ENCODE measurements at places on chromosomes 6 and 20.

DNA sequence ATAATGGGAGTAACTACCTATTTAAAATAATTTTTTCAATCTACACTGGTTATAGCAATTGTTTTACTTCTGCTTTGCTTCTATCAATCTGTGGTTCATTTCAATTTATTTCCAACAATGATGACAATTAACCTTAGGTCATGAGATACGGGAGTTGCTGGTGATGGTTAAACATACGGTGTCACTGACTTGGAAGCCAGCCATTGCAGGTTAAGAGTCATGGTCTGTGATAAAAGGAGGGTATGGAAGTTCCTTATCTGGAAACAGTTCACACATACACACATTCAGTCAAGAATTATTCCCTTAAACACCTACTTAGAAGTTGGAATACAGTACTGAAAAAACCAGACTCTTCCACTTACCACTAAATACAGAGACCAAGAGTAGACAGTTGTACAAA is 180.0 kb downstream of the KIF16B start:
- DNase-seq = no peak

DNA sequence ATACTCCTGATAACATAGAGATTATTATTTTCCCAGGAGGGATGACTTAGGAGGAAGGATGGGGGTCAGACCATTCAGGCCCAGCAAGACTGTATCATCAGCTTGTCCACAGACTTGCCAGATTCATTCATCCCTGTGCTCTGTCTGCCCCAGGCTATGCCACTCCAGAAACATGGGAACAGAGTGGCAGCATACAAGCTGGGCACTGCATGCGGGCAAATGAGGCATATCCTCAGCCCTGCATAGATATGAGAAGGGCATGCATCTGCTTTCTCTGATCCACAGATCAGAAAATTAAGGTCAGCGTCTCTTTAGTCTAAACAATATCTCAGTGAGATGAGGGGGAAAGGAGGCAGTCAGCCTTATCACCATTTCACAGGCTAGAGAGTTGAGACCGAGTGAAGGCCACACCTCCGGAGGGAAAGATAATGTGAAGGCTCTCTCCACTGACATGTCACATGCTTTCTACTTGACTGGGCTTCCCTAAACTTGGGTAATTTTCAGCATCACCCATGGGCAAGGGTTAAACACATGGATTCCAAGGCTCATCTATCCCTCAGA is 140.5 kb downstream of the TFAP2B start:
- DNase-seq = no peak

- no peak for DNase-seq
Observed at GRCh38 chr20:34629342-34629741, 47.5 kb downstream of the PIGU start.

GRCh38 chr20:35463455-35464300 is 8.3 kb downstream of the CEP250 start:
- no peak for DNase-seq

DNA sequence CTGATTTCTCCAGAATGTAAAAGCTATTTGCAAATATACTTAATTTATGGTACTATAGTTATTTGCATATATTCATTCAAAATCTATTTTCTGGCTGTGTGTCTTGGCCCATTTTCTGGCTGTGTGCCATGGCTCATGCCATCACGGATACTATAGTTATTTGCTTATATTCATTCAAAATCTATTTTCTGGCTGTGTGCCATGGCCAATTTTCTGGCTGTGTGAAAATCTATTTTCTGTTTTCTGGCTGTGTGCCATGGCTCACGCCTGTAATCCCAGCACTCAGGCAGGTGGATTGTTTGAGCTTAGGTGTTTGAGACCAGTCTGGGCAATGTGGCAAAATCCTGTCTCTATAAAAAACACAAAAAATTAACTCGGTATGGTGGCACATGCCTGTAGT is 28.9 kb upstream of the RIPK1 start:
- no peak for DNase-seq

- no peak for DNase-seq
Observed at GRCh38 chr20:16821211-16822089, 73.3 kb downstream of the OTOR start.

DNA sequence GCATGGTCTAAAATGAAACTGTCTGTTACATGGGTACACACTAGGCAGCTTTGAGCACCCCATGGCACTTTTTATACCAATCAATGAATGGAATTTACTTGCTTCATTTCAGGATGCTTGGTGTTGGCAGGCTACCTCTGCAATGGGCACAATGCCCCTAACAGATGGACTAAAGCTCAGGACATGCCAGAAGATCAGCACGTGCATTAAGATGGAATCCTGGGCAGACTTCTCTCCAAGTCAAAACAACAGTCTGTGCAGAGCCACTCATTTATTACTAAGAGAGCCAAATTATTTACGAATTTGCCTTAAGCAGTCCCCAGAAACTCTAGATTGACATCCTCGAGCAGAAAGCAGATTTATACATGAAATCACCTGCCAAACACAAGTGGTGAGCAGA is 55.8 kb upstream of the SCML4 start:
- DNase-seq = no peak

DNA sequence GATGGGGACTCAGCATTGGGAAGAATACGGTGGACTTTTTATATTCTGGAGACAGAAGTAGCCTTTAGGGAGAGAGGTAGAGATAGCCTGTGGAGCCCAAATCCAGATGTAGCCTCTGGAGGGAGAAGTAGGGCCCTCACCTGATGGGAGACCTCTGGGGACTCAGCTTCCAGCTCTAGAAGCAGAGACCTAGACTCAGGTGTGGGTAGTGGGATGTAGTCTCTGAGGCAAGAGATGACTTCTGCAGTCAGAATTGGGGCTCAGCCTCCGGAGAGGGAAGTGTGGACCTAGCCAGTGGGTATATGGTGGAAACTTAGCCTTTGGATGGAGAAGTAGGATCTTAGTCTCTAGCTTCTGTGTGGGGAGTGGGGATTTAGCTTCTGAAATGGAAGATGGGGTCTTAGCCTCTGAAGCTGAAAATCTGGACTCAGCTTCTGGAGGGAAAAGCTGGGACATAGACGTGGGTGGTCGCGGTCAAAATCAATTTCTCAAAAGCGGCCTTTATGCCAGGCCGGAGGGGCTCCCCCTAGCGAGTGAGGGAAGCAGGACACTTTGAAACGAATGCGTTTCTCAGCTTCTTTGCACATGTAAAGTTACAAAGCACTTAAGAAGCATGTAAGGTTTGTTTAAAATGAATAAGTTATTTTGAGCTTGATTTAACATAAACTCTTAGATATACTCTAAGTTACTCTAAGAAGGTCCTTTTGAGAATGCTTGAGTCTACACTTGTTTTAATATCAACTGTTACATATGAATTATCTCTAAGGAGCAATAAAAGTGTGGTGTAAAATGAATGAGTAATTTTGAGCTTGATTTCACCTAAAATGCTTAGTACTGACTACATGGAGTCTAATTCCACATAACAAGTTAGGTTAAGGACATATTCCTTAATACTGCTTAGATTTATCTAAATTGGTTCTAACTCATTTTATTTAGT is 12.9 kb upstream of the ZNF343 start:
- DNase-seq = peak; percentile 27

DNA sequence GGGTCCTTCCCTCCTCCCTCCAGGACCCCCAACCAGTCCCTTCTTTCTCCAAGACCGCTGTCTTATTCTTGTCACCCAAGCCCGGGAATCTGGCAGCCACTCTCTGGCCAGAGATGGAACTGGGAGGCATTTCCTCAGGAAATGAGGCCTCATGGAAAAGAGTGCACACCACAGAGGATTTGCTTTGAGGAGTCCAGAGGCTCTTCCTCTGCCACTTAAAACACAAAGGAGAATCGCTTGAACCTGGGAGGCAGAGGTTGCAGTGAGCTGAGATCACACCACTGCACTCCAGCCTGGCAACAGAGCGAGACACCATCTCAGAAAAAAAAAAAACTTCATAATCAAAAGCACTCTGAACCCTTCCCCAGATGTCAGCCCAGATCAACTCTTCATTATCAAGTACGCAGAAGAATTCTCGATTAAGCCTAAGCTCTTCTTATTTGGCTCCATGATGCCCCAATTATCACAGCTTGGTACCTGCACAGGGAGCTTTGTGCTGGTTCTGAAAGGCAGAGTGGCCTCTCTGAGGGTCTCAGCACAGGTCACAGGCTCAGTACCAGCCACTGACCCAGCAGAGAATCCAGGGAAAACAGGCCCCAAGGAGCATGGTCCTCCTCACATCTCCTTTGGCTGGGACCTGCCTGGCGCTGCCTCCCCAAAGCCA is 82.9 kb upstream of the MAFB start:
- DNase-seq = no peak

- no peak for DNase-seq
Observed at GRCh38 chr20:48282591-48283228, 497.4 kb upstream of the SULF2 start.

DNA sequence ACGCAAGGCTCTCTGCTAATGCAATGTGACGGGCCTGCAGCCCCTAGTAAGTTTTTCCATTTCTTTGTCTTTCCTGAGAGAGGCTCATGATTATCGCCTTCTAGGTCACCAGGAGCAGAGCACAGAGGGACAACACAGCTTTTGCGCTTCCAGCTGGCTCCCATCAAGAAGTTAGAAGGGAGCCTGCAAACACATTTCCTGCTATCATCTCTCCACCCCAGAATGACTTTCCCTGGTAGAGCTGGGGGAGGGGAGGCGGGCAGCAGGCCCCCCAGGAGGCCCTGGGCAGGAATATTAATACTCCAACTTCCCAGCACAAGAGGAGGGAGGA is 35.7 kb upstream of the CCDC167 start:
- DNase-seq = no peak

- no peak for DNase-seq
Observed at GRCh38 chr6:14141351-14142062, 23.9 kb downstream of the CD83 start.

GRCh38 chr6:31758281-31758680 is 4.2 kb upstream of the SAPCD1 start:
- no peak for DNase-seq
